ENCODE measurements at places on chromosomes 16 and 17.

DNA sequence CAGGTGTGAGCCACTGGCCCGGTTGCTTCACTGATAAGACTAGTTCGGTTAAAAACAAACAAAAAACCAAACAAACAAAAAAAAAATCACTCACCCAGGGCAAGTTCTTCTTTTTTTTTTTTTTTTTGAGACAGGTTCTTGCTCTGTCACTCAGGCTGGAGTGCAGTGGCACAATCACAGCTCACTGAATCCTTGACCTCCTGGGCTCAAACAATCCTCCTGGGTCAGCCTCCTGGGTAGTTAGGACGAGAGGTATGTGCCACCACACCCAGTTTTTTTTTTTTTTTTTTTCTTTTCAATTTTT, 119.5 kb upstream of the CORO6 start:
- no peak for DNase-seq

GRCh38 chr16:58399718-58400633, 7.7 kb downstream of the GINS3 start:
- DNase-seq: no peak

DNA sequence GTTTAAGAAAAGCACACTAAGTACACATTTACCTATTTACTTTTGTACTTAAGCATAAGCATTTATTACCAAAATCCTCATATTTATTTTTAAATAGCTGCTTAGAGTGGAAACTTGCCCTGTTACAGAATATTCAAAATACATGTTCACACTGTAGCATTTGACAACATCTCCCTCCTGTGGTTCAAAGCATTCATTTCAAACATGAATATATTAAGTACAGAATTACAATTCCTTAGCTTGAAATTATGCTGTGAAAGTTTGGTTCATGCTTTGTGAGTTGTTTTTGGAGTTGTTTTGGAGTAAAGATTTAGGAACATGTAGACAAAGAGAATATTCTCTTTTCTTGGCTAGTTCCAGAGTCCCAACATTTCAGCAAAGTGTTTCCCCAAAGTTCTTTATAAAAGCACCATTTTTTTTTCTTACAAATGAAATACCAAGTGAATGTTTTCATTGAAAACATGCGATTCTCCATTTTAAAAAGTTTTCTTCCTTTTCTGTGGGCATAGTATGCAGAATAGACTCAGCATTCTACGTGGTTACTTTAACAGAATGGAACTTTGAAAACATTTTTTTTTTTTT, 33.2 kb downstream of the TUBD1 start:
- DNase-seq: no peak

DNA sequence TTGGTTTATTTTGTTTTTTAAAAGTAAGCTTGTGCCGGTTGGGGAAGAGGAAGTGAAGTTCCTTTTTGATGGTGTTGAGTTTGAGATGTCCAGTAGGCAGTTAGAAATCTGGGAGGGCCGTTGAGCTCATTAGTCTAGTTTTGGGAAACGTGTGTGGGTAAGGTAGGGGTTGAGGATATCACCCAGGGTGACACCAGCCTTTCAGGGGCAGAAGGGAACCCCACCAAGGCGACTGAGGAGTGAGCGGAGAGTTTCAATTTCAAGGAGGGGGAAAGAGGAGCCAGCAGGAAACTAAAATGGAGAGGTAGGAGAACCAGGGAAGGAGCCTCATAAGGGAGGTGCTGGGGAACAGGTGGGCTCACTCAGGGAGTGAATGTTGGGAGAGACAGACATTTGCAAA, 22.7 kb downstream of the HAPSTR1 start:
- no peak for DNase-seq

GRCh38 chr16:71383054-71383773, 24.7 kb downstream of the CALB2 start:
- no peak for DNase-seq

- no peak for DNase-seq
Observed at GRCh38 chr17:65660947-65661346, 99.5 kb upstream of the AXIN2 start.

DNA sequence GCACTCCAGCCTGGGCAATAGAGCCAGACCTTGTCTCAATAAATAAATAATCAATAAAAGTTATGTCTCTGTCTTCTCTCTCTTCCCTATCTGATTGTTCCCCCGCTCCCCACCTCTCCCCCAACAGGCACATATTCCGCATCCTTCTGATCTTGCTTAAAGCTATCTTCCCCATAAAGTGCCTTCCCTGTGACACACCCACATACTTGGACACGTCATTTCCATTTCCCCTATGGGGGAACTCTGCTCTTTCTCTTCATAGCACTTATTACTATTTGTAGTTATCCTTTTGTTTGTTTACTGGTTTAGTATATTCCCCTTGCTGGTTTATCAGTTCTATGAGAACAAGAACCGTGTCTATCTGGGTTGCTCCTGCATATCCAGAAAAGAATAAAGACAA, 14.9 kb downstream of the MYO1D start:
- DNase-seq: no peak

DNA sequence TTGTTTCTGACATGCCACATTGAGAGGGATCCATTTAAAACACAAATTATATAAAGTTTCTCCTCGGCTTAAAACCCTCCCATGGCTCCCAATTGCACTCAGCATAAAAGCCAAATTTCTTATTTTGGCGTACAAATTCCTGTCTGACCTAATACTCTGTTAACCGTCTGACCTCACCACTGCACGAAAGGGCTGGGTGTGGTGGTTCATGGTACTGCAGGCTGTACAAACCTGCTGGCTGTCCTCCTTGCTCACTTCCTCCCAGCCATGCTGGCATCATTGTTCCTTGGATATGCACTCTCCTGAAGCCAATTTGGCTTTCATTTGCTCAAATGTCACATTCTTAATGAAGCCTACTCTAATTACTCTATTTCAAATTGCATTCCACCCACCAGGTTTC, 301.6 kb upstream of the C16orf82 start:
- DNase-seq: no peak

- no peak for DNase-seq
Observed at GRCh38 chr17:74098136-74099024, 105.1 kb upstream of the RPL38 start.

DNA sequence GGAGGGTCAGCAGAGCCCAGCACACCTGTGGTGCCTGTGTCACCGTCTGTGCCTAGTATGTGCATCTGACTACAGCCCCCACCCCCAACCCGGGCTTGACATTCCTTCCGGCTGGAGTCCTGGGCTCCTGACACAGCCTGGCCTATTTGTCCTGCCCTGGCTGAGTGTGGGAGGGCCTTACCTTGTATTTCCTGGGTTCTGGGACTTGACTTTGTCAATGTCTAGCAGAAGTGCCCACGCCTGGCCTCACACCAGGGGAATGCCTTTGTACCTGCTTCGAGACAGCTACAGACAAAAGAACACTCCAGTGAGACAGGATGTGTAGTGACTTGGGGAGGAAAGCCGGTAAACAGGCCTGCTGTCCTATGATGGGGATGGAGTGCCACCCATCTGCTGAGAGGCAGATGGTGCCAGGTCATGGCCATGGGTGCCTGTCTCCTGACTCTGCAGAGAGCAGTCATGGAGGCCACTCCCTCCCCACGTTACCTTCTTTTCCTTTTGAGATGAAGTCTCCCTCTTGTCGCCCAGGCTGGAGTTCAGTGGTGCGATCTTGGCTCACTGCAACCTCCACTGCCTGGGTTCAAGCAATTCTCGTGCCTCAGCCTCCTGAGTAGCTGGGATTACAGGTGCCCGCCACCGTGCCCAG, 42.8 kb downstream of the TNFRSF13B start:
- no peak for DNase-seq

- DNase-seq: peak; percentile 50
Observed at GRCh38 chr17:80861892-80862291, 129.7 kb upstream of the CHMP6 start.

DNA sequence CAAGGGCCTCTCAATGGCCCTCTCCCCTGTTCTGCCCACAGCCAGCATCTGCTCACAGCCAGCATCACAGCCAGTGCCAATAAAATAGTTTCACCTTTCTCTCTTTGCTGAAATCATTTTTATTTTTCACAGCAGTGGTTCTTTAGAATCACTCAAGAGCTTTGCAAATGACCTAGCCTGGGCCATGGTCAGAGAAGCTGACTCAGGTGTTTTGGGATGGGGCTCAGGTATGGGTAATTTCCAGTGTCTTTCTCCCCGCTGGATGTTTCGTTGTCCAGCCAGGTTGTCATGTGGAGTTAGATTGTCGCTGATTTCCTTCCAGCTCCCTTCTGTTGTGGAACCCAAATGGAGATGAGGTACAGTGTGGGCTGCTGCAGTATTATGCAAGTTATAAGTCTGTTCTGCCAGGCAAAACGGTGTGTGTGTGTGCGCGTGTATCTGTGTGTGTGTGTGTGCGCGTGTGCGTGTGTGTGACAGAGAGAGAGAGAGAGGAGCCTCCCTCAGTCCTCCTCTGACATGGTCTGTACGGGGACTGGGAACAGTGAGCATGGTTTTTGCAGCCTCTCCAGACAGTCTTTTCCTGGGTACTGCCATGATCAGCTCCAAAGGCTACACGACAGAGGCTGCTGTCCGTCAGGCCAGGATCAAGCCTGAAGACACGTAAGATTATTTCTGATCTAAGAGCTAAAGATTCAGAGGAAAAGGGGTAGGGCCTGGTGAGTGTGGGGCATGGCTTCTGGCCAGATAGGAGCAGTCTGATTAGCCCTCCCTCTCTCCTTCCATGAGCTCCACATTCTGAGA, 1.4 kb upstream of the PMP22 start:
- DNase-seq: no peak

DNA sequence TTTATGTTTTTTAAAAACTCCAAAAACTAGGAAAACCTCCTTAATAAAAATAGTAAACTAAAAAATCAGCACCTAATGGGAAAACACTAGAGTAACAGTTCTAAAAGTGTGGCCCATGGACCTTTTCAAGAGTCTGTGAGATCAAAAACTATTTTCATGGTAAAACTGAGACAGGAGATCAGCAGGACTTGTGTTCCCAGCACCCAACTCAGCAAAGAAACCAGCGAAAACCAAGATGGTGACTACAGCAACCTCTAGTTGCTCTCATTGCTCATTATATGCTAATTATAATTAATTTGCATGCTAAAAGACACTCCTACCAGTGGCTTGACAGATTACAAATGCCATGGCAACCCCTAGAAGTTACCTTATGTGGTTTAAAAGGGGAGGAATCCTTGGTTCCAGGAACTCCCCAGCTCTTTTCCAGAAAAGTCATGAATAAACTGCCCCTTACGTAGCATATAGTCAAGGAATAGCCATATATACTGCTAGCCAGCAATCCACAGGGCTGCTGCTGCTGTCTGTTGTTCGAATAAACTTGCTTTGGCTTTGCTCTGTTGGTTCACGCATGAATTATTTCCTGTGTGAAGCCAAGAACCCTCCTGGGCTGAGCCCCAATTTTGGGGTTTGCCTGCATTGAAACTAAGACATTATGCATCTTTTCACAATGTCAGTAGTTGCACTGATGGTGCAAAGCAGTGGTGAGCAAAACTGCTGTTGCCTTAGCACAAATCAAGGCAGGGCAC, 12.4 kb downstream of the CMTR2 start:
- DNase-seq: no peak

DNA sequence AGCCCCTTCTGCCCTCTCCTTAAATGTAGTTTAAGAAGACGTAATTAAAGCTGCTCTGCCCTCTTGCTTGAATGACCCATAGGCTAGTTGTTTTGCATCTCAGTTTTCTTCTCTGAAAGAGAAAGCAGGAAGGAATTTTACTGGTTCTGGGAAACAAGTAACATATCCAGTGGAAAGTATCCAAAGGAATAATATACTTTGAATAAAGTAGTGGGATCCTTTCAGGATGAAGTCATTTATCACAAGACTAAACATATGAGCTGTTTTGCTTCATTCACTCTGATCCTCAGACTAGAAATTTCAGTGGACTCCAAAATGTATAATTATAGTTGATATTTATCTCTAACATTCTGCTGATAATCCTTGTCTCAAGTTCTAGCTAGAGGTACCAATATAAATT, 1297.6 kb upstream of the GOT2 start:
- no peak for DNase-seq

- DNase-seq: peak; percentile 86
Observed at GRCh38 chr17:75412455-75413317, 7.2 kb upstream of the GRB2 start.

DNA sequence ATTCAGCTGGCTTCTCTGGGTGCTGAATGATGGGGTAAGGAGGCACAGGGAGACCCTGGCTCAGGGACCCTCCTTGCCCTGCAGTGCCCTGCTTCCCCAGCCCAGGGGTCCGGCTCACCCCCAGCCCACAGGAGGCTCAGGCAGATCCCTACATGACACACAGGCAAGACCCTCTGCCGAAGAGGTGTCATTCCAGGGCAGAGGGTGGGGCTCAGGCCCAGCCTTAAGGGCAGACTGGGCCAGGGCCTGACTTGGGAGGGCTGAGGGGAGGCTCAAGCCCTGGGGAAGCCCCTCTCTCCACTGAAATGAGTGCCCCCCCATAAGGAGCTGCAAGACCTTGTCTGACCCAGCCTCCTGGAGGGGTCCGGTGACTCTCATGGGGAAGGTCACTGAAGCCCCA, 30.3 kb upstream of the KSR1 start:
- DNase-seq: no peak

GRCh38 chr17:61647047-61647446, 56.0 kb upstream of the NACA2 start:
- no peak for DNase-seq

DNA sequence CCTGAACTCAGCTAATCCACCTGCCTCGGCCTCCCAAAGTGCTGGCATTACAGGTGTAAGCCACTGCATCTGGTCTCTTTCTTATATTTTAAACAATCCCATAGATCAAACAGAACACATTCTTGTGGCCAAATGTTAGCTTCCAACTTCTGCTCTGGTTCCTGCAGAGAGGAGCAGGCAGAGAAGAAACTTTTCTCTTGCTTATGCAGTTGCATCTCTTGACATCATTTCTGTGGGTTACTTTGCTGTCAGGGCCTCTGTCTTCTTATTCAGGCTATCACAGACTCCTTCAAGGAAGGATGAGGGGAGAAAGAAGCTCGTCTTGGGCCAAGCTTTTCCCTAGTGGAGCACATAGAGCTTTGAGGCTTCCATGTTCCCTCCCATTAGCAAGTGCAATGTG, 7.8 kb downstream of the HSD17B2 start:
- no peak for DNase-seq

DNA sequence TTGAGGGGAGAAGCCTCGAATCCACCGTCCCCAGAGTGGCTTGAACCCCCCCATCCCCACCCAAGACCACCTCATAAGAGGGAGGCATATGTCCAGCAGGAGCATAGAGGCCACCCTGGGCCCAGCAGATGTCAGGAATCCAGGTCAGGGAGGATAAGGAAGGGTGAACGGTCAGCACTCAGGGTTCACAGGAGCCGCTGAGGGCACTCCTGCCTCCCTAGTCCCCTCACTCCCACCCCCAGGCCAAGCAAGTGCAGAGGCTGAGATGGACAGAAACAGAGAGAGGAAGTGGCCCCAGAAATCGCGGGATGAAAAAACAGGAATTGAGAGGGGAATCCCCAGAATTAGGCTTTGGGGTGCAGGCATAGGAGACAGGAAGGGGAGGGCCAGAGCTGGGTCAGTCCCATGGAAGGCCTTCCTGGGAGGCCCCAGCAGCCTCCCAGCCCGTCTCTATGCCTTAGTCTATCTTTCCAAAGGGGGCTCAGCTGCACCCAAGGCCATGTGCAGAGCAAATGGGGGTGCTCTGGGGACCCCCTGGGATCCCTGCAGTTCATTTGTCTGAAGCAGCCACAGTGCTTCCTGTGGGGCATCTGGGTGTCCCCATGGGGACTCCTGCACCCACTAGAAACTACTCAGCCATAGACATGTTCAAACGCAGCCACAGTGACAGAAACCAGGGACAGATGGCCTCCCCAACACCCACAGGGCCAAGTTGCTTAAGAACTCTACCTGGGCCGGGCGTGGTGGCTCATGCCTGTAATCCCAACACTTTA, 1.7 kb downstream of the CMTM3 start:
- DNase-seq: no peak

- DNase-seq: no peak
Observed at GRCh38 chr17:27438348-27438998, 17.8 kb upstream of the KSR1 start.

GRCh38 chr17:50101346-50102163, 6.4 kb downstream of the PDK2 start:
- DNase-seq: no peak

Measured in left kidney (tissue), 8 donors.